Spinal cord (tissue), 10 donors: ENCODE measurements at places on chromosomes 11 and 22.
A peak's percentile ranks its signal among the peaks of the same experiment; 100 is the strongest.

GRCh38 chr22:39097098-39098020, at the start of gene APOBEC3H:
Gene APOBEC3H (plus strand): TSS chr22:39097244. CDS start chr22:39100279, 3,035 bp downstream.
- H3K27me3 ChIP-seq: no peaks in the 10 kb centered on the region
- no peak within 1 kb of the TSS for H3K27ac ChIP-seq
- H3K36me3 ChIP-seq: no peaks in the 10 kb centered on the region
- H3K4me3 ChIP-seq: no peak within 1 kb of the TSS
- DNase-seq: no peak

GRCh38 chr22:24060375-24060788, 49.3 kb downstream of the CABIN1 start:
- no peak overlapping the region for H3K27ac ChIP-seq
- no peaks in the 10 kb centered on the region for H3K4me1 ChIP-seq
- no peak overlapping the region for H3K4me3 ChIP-seq
- H3K27me3 ChIP-seq: no peaks in the 10 kb centered on the region

GRCh38 chr11:9664276-9665171, 647 bp downstream of the SWAP70 start:
- peaks cover 11% of the 10 kb centered on the region for H3K4me1 ChIP-seq
- DNase-seq: no peak
- peak overlapping the region; percentile 76 for H3K27ac ChIP-seq
- H3K4me3 ChIP-seq: peak overlapping the region; percentile 64

DNA sequence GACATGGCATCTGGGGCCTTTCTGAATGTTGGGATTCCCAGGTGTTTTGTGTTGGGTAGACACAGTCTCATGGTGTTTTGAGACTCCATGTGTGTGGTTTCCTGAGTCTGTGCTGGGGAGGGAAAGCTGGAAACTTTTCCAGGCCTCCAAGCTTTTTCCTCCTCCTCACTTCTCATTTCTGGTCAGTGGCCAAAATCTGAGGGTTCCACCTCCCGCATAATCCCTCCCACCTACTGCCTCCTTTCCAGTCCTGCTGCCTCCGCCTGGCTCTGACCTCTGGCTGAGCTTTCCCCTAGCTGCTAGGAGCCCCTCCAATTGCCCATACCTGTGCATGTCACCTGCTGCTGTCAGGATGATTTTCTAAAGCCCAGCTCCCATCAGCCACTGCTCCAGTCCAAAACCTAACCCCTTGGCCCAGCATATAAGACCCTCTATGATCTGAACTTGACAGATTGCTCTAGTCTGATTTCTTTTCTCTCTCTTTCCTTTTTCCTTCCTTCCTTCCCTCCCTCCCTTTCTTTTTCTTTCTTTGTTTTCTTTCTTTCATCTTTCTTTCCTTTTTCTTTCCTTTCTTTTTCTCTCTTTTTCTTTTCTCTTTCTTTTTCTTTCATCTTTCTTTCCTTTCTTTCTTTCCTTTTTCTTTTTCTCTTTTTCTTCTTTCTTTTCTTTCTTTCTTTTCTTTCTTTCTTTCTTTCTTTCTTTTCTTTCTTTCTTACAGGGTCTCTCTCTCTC, 51.4 kb upstream of the NECTIN1 start:
- H3K27ac ChIP-seq: no peak overlapping the region
- H3K4me1 ChIP-seq: peaks cover 17% of the 10 kb centered on the region
- H3K4me3 ChIP-seq: no peak overlapping the region
- no peaks in the 10 kb centered on the region for H3K36me3 ChIP-seq
- no peak for DNase-seq

DNA sequence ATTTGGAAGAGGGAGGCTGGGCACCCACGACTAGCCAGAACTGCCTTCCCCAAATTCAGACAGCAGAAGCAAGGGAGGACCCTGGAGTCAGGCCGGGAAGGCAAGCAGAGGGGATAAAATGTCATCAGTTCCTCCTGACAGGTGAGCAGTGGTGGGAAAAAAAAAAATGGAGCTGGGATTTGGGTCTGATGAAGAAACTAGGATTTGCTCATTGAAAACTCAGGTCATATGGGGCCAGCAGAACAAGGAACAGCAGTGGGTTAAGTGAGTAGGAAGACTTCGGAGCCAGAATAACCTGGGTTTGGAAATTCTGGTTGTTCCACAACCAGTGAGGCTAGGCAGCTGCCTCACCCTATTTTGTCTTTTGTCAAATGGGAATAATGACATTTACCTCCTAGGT, 28.9 kb upstream of the DRD2 start:
- no peaks in the 10 kb centered on the region for H3K36me3 ChIP-seq
- no peak for DNase-seq
- no peak overlapping the region for H3K27ac ChIP-seq
- no peaks in the 10 kb centered on the region for H3K4me1 ChIP-seq
- H3K27me3 ChIP-seq: no peaks in the 10 kb centered on the region
